ENCODE measurements at places on chromosomes 6 and 20.

- no peak for DNase-seq
These were observed 8.1 kb downstream of the ANKS1A start for GRCh38 chr6:34897130-34897529.

- DNase-seq: no peak
These were observed 20.4 kb downstream of the HLA-G start for GRCh38 chr6:29847871-29848630.

DNA sequence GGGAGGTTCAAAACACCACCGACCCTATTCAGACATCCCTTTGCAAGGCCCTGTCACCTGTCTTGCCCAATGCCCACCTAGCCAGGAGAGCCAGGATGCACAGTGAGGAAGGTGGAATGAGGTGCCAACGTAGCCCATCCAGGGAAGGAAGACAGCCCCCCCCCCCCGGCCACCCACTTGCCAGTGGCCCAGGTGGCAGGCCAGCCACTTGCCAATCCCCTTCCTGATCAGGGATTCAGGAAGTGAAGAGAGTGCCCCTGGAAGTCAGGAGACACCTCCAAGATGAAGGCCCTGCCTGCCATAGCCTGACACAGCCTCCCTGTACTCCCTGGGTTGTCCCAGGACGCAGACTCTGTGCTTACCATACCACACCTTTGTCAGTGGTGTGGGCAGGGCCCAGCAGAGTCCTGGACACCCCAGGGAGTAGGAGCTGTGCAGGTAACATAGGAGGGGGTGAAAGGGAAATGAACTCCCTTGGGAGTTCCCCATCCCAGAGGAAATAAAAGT is 54.7 kb downstream of the MRPL14 start:
- DNase-seq: no peak

DNA sequence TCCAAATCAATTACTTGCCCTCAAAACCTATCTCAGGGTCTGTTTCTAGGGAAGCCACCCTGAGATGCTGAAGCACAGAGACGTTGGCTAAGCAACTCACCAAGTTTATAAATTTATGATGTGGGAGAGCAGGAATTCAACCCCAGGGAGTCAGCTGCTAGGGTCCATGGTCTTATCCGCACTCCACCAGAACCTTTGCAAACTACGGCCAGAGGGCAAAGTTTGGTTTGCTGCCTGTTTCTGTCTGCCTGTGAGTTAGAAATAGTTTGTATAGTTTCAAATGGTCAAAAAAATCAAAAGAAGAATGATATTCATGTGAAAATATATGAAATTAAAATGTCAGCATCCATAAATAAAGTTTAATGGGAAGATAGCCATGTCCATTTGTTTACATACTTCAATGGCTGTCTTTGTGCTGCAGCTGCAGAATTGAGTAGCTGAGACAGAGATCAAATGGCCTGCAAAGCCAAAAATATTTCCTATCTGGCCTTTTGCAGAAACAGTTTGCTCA is 83.7 kb upstream of the ZFP64 start:
- no peak for DNase-seq

DNA sequence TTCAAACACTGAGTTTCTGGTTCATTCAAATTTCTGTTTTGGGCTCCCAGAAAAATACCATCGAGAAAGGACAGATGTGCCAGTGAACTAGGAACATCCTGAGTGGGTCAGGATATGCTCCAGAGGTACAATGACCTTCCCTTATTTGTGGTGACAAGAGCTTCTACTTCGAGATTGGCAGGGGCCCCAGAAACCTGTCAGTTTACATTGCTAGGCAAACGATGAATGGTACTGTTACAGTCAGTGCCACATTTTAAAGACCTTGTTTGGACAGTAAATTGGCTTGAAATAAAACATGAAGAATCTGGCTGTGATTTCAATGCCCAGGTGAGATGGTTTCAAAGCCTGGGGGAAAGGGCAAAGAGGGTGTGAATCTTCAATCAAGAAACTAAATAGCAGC is 454.5 kb upstream of the ID4 start:
- no peak for DNase-seq

- DNase-seq: no peak
These were observed 7.8 kb downstream of the ZBP1 start for GRCh38 chr20:57612436-57612835.

GRCh38 chr6:158868122-158868480 is 48.9 kb upstream of the EZR start:
- no peak for DNase-seq

GRCh38 chr6:107064579-107065065 is 36.6 kb downstream of the MTRES1 start:
- DNase-seq: no peak

GRCh38 chr20:49140411-49140810 is 47.7 kb downstream of the STAU1 start:
- no peak for DNase-seq

- DNase-seq: no peak
These were observed 25.8 kb upstream of the SNRPC start for GRCh38 chr6:34731393-34732060.

GRCh38 chr20:24405810-24406209 is 63.6 kb upstream of the SYNDIG1 start:
- no peak for DNase-seq

GRCh38 chr20:18092890-18093289 is 35.2 kb upstream of the OVOL2 start:
- DNase-seq: no peak

- DNase-seq: no peak
These were observed 7.4 kb upstream of the LAMP5 start for GRCh38 chr20:9506964-9507369.

DNA sequence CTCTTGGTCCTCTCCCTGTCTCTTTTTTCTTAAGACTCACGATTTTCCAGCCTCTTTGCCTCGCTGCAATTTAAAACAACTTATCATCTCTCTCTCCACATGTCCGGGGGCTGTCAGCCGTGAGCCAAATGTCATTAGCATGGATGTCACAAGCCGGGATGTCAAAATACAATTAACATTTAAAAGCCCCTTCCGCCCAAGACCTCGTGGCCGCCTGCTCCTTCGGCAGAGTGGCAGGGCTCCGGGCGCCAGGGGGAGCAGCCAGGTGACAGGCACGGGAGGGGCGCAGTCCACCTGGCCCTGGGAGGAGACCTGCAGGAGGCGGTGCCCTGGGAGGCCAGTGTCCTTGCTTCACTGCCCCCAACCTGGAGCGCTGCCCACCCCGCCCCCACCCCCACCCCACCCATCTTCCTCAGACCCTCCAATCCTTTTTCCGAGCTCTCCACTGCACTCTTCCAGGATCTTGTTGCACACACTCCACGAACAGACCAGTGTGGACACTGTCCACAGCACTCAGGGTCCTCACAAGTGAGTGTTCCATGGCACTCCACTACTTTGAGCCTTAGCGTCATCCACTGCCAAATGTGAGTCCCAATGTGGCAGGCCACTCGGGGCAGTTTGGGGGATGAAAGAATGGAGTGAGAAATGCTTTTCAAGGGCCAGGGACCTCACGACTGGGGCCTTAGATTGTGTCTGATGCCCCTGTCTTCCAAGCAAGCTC is 5.6 kb upstream of the GRM4 start:
- no peak for DNase-seq

GRCh38 chr6:112216662-112217551 is 37.5 kb downstream of the LAMA4 start:
- no peak for DNase-seq

- no peak for DNase-seq
These were observed 22.7 kb upstream of the SCRT2 start for GRCh38 chr20:698276-698675.
